ENCODE measurements at places on chromosomes 1 and 21. TPM values are rescaled to one million over a fixed set of nuclear protein-coding genes. Genes with fewer than 3 reads are reported as not detected.

Gene CCDC27
- total RNA-seq = not detected

Gene C1orf226
- not detected for total RNA-seq

GRCh38 chr1:206666954-206667665, 17.6 kb upstream of the MAPKAPK2 start:
- DNase-seq = no peak

- DNase-seq = no peak
Observed at GRCh38 chr1:154745286-154745731, 124.8 kb downstream of the KCNN3 start.

DNA sequence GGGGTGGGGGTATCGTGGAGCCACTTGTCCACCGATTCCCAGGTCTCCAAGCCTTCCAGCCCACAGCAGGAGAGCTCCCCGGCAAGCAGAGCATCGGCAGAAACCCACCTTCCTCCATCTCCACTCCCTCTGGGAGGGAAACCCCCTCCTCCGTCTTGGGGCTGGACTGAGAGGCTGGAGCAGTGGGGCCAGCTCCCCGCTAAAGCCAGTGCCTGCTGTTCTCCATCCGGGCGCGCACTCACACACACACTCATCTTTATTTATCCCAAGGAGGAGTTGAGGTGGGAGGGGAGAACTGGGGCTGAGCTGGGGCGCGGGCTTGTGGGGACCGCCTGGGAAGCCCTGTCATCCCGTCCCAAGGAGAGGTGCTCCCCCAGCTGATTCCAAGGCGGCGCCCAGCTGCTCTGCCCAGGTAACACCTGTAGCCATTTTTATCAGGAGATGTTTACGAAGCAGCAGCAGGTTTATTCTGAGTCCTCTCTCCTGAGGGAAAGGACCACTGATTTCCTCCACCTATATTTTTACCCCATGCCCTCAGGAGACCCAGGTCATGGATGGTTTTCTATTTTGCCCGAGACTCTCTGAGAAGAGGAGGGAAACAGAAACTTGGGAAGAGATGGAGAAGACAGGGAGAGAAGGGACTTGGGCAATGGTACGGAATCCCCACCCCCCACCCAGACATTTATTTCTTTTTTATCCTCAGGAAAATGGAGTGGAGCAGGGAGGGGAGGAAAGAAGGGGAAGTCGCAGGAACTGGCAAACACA, 2.1 kb downstream of the KCNN3 start:
- DNase-seq = no peak

DNA sequence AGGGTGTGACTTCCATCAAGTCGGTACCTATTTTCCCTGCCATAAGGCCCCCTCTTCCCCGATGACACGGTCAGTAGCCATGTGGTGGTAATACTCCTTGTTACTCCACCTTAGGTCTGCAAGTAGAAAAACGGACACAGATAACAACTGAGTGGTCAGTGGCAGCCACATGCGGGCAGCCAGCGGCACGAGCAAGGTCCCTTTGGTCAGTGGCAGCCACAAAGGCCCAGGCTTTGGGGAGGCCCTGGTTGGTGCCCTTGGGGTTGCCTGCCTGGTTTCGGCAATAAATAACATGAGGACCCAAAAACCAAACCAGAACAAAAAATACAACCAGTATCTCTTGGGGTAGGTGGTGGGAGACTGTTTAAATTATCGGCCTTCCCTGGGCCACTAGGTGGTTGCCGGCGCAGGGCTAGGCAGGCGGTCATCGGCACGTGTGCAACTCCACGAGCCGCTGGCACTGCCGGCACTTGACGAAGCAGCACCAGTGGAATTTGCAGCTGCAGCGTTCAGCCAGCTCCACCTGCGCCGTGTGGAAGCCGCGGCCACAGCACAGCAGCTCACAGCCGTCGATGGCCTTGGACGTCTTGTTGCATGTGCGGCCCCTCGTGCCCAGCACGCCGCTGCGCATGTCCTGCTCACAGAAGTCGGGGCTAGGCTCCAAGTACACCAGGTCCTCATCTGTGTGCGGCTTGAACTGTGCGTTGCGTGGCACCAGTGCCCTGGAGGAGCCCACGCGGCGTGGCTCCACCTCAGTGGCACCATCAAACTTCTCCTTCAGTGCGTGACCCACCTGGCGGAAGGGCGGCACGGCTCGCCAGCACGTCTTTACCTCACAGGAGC, 23.1 kb downstream of the WNT4 start:
- no peak for DNase-seq

GRCh38 chr1:200362421-200362820, 47.4 kb downstream of the ZNF281 start:
- DNase-seq = no peak

Gene ERO1B
- total RNA-seq = 7.3 TPM

Gene OSCP1
- total RNA-seq = 1.2 TPM

DNA sequence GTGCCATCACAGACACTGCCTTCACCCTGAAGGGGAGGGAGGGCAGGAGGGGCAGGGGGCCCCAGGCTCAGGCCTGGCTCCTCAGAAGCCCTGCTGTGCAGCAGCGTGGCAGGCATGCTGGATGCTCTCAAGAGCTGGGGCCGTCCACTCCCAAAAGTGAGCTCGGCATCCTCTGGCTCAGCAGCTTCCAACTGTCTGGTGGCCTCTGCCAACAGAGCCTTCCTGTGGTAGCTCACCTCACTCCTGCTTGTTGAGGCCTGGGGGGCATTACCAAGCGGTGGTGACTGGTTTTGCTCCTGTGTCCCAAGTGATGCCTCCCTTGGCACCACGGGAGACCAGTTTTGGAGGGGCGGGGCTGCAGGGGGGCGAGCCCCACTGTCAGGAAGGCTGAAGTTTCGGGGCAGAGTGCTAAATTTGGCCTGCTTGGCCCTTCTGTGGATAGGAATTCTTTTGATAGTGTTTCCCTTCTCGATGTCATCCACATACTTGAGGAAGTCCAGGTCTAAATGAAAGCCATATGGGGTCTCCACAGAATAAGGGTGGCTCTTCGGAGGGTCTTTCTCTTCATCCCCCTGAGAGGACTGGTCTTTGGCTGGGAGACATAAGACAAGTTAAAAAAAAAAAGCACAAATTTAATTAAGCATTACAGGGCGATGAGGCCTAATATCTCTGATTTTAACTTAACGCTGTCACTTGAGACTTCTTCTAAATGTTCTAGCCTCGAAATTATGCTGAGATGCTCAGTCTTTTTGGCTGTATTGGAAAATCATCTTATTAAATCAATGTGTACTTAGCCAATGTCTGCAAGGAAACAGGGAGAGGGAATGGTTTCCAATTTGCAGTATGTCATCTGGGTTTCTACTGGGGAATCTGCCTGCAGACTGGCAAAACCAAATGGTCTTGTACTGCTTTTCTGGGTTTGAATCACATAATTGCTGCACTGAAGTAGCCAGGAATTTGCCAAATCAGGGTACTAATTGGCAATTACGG, 44.4 kb downstream of the KANK4 start:
- peak; percentile 38 for DNase-seq

GRCh38 chr21:44836666-44837471, 19.0 kb upstream of the SUMO3 start:
- no peak for DNase-seq

Data from natural killer cell treated with Interleukin-12 subunit alpha and Interleukin-12 subunit beta and Interleukin-15 and Interleukin-18, amount 100 ng/mL, for 72 hours (primary cell).